Midbrain (tissue), 1 donor: ENCODE measurements at places on chromosomes 5 and 9.

- DNase-seq = no peak
These were observed 7.8 kb downstream of the FST start for GRCh38 chr5:53488195-53488722.

DNA sequence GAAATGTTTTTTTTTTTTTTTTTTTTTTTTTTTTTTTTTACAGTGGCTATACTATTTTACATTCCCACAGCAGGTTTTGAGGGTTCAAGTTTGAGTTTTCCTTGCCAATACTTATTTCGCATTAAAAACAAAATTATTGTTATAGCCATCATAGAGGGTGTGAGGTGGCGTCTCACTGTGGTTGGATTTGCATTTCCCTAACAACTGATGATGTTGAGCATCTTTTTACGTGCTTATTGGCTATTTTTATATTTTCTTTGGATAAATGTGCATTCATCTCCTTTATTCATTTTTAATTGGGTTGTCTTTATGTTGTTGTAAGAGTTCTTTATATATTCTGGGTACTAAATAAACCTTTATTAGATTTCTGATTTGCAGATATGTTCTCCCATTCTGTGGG, 18.9 kb upstream of the UBLCP1 start:
- DNase-seq = no peak

- DNase-seq = no peak
These were observed 24.3 kb downstream of the NUP214 start for GRCh38 chr9:131149688-131150053.

DNA sequence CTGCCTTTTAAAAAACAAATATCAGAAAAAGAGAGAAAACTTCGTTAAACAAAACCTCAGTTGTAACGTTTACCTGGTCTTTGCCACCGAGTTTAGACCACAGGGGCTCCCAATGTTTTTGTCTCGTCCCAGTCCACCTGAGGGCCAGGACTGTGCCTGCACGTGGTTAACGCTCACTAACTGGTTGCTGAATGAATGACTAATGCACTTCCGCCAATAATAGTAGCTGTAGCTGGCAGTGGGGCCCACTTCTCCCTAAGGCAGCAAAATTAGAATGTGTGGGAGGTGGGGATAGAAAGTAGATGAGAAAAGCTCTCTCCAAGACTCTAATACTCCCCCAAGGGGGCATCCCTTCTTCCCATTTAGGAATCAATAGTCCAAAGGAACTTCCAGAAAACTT, 29.1 kb upstream of the MED27 start:
- DNase-seq = no peak

DNA sequence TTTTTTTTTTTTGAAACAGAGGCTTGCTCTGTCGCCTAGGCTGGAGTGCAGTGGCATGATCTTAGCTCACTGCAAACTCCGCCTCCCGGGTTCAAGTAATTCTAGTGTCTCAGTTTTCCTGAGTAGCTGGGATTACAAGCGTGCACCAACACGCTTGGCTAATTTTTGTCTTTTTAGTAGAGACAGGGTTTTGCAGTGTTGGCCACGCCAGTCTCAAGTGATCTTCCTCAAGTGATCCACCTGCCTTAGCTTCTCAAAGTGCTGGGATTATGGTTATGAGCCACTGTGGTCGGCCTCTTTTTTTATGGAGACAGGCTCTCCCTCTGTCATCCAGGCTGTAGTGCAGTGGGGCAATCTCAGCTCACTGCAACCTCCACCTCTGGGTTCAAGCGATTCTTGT, 82.9 kb downstream of the RAB24 start:
- no peak for DNase-seq

- no peak for DNase-seq
These were observed 3.8 kb upstream of the MSMP start for GRCh38 chr9:35757892-35758275.

DNA sequence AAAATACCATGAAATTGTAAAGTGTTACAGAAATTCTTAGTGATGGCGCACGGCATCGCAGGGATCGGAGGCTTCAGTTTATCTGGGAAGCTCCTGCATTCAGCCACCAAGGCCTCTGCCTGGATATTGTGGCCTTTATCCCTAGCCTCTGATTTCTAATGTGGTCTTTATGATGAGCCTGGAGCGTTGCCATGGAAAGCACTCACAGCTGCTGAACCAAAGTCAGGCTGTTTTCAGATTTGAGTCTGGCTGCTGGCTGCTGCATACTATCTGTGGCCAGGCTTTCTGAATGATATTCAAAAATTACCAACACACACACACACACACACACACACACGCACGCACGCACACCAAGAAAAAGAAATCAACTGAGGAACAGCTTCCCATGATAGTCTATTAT, 101.1 kb upstream of the ZNF366 start:
- peak; percentile 71 for DNase-seq

DNA sequence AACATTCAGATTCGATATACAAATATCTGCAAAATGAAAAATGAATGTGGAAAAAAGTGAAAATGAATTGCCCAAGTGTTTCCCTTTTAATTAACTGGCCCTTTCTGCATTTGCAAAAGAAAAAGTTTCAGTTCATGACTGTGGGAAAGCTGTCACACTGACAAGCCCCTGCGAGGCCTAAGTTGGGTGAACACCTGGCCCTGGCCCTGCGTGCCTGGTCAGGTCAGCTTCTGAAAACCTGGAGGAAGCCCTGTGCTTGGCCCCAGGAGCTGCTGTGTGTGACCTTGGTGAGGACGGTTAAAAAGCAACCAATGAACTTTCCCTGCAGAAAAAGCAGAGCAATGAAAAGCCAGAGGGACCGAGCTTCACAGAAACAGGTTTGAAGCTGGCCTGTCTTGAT, 41.0 kb upstream of the SHC3 start:
- no peak for DNase-seq
